ENCODE measurements at places on chromosomes 6 and 20.

DNA sequence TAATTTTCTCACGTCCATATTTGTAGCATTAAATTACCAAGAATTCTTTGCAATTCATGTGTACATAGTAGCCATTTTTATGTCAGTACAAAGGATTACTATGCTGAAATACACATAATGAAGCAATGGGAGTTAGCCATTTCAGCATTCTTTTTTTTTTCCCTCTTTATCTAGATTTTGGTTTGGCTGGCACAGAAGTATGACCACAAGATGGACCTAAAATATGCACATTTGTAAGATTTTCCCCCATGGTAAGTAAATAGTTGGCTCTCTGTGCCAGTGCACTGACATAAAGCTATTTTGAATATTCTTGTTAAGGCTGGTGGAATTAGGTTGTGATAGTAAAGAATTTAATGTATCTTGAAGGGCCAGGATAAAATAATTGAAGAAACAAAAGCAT is 486.1 kb upstream of the BTBD3 start:
- DNase-seq, result no peak

DNA sequence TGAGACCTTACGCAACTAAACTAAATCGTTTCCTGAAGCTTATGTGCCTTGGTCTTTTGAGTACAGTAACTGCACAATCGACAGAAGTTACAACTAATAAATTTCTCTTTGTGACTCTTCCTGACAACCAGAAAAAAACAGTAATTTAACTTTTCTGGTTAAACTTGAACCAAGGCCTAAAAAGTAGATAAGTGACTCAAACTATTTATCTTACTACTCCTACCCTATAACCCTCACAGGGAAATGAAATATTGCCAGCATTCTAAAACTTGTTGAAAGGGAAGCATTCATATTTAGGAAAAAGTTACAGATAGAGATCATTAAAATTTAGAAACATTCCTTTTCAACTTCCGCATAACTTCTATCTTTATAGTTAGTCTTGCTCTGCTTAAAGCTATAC is 1034.4 kb downstream of the EYS start:
- no peak for DNase-seq

GRCh38 chr20:1094751-1095150 is 23.7 kb upstream of the PSMF1 start:
- DNase-seq, result no peak

DNA sequence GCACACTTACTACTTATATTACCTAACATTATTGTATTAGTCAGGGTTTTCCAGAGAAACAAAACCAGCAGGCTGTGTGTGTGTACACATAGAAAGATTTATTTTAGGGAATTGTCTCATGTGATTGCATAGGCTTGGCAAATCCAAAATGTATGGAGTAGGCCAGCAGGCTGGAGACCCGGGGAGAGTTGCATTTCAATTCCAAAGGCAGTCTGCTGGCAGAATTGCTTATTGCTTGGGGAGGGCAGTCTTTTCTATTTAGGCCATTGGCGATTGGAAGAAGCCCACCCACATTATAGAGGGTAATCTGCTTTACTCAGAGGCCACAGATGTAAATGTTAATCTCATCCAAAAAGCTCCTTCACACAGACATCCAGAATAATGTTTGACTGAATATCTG is 157.0 kb downstream of the ADGRG6 start:
- no peak for DNase-seq

DNA sequence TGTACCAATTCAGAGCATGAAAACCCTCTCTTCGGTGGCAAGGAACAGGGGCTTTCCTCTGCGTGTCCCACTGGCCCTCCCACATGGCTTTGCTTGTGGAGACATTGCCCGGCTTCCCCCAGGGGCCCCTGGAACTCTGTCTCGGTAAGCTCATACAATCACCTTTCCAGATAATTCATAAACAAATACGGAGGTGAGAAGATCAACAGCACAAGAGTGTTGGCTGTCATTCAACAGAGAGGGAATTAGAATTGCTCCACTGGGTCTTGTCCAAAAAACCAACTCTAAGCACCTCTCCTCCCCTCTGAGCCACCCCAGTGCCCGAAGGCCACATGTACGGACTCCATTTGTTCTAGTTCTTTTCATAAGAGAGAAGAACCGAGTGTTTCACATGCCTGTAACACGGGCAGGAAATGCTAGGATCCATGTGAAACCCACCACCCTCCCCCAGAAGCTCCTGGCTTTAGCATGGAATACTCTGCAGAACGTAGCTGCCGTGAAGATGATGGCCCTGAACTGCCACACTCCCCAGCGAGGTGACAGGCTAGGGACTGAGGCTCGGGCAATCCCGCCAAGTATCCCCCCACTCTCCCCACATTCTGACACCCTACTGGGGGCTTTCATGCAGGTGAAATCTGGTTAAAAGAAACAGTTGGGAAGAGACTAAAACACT is 24.6 kb upstream of the FOXC1 start:
- DNase-seq, result no peak

- no peak for DNase-seq
Measured at GRCh38 chr6:13965582-13966127, 40.9 kb downstream of the RNF182 start.

DNA sequence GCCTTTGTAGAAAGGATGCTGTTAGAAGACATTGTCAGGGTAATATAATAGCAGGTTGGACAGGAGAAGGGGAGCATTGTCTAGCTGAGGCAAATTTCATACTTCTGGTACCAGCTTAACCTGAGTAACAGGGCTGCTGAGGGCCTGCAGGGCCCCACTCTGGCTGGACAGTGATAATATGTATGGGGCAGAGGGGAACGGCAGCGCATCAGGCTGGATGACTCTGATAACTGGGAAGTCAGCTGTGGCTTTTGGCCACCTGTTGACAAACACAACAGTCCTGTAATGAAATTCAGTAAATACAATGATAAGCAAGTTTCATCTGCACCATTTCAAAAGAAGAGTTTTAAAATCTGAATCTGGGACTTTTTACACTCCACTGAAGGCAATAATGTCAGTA is 259.9 kb upstream of the CNR1 start:
- DNase-seq, result no peak

DNA sequence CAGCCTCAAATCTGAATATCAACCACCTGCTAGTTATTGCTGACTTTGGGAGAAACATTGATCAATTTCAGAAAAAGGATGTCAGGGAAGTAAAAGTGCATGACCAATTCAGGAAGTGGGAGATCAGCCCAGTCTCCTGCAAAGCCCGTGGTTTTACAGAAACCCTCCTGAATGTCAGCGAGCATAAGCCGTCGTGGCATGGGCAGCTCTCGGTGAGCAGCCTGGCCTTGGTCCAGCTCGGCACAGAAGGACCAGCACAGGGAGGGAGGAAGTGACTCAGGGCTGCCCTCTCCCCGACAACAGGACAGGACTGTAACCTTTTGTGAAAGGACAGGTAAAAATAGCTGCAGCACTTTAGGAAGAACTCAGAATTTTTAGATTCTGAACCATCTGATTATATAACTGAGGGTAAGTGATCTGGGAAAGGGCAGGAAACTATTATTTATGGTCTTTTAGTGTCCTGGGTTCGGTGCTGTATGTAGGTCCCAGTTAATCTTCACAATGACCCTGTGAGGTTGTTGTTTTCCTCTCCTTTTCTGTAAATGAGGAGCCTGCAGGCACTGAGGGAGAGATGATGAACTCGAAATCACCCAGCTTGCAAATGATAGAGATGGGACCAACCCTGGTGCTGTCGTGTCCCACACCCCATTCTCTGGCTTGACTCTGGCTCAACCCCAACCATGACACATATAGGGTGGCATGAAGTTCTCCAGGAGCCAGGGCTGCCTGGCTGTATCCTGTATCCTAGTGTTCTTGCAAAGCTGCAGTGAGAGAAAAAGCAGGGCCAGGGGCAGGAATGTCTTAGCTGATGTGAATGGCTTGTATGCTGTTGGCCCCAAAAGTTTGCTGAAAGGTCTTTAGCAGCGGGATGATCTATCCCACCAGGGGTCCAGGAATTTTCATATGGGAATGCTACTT is 37.6 kb downstream of the NRN1 start:
- no peak for DNase-seq

DNA sequence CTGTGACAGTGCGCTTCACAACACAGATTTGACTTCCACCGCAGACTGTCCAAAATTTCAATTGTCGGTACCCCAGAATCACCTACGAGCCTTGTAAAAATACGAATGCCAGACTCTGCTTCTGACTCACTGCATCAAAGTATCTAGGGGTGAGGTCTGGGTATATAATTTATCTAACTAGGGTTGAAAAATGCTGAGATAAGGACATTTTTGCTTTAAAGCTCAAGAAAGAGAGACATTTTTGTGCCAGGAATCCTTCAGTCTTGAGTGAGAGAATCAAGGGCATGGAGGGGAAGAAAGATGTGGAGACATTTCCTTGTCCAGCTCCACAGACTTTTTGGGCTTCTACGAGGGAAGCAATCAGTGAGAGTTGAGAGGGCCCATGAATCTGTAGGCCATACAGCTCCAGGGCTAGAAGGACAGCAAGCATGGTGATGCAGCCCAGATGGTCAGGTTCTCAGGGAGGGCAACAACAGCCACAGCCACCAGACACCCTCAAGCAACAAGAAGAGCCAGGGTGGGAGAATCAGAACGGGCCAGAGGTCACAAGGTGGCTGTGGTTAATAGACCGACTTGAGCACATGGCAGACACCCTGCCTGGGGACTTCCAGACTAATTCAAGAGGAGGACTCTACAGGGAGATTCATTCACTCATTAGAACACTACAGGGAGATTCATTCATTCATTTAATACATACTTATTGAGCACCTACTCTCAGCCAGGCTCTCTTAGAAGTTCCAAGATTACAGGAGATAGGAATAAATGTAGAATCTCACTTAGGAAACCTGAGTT is 211.1 kb upstream of the PRDM1 start:
- no peak for DNase-seq

DNA sequence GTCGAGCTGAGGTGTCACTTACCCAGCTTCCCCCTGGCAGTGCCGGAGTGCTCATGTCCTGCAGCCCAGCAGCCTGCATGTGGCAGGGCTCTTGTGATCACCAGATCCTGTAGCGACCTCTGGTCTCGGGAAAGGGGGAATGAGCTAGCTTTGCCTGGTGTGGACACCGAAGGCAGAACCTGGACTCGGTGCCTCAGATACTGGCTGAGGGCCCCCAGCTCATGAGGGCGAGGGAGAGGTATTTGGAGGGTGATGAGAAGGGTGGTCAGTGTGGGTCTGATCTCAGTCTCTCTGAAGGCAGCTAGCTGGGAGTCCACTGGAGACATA is 26.3 kb downstream of the SUN5 start:
- no peak for DNase-seq

DNA sequence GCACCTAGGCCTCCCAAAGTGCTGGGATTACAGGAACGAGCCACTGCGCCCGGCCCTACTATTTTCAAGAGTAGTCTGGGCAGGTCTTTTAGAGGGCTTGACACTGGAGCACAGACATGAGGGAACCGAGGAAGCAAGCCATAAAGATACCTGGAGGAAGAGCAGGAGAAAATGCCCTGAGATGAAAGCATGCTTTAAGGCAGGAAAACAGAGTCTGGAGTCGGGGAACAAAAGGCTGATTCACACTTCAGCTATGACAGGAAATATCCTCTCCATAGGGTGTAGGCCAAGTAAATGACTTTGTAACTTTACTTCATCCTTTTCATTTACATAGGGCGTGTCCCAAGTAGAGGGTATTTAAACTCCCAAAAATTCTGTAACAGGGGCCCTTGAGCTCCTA is 4.3 kb upstream of the SERINC3 start:
- no peak for DNase-seq

GRCh38 chr6:6858533-6858982 is 249.2 kb upstream of the RREB1 start:
- no peak for DNase-seq

GRCh38 chr6:14658886-14659561 is 541.5 kb downstream of the CD83 start:
- no peak for DNase-seq

- no peak for DNase-seq
Measured at GRCh38 chr6:108118359-108118724, 43.8 kb upstream of the OSTM1 start.

GRCh38 chr6:81909981-81910900 is 157.8 kb upstream of the TENT5A start:
- DNase-seq, result no peak

DNA sequence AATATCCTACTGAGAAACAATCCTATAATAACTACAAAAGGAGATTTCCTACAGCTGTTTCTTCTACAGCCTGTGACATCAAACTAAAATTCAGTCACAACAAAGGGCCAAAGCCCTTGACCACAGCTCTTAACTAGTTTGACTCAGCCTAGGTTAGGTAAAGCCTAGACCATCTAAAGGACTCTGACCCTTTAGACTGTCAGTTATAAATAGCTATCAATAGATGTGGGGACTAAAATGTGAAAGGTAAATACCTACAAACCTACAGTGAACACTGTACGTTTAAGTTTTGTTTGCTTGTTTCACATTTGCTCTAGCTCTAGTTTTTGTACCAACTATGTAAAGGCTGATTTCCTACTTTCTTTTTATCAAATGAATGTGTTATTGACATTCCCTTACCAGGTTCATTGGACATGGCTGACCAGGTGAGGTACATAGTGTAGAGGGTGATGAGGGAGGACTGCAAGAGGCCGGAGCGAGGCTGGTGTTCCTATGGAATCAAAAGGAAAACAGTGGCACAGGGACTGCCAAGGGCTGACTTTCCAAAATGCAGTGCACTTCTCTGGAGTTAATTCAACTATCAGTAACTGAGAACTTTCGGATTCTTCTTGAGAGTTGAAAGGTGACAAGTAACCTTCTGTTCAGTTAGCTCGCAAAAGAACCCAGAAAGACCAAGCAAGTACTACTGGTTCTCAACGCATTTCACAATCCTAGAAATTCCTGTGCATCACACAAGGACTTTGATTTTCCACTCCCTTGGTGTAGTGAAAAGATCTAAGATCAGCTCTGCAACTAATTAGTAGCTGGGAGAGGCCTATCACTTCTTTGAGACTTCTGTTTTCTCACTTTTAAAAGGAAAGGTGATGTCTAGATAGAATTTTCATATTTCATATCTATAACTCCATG is 17.2 kb downstream of the SERINC3 start:
- no peak for DNase-seq

DNA sequence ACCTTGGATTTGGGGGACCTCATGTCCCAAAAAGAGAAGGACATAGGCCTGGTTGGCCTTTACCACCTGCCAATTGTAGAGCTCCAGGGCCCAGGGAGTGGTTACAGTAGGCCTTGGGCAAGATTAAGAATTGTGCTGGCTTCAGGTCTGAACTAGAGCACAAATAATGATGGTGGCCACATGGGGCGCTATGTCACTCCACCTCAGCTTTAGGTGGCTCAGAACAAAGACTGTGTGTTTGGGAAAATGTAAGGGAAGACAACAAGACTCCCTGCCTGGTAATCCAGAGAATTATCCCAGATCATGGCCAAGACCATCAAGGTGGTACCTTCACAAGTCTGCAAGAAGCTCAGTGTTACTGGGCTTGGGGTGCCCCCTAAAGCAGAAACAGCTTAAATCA is 224.9 kb upstream of the OPRM1 start:
- no peak for DNase-seq

DNA sequence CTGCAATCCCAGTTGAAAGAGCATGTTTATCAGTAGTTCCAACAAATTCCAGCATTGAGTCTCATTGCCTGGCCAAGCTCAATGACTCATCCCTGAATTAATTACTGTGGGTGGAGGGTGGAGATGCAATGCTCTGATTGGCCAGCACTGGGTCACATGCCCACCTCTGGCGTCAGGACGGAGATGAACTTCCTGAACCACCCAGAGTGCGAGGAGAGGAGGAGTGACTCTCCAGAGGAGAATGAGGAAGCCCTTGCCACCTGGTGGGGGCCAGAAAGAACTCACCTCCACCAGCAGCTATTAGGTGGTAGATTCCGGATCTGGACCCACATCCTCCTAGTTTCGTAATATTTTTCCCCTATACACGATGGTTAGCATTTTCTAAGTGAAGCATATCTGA is 283.9 kb downstream of the TBC1D7 start:
- no peak for DNase-seq

All from NCI-H345 (cell line).